Epithelial cell of proximal tubule (primary cell): ENCODE measurements at places on chromosomes 12 and 14.

- no peak for DNase-seq
Observed at GRCh38 chr12:33115716-33116115, 219.1 kb upstream of the PKP2 start.

- DNase-seq: no peak
Observed at GRCh38 chr14:105255021-105255507, 6.7 kb downstream of the BTBD6 start.

GRCh38 chr14:43003845-43004244, 1397.2 kb downstream of the LRFN5 start:
- no peak for DNase-seq

DNA sequence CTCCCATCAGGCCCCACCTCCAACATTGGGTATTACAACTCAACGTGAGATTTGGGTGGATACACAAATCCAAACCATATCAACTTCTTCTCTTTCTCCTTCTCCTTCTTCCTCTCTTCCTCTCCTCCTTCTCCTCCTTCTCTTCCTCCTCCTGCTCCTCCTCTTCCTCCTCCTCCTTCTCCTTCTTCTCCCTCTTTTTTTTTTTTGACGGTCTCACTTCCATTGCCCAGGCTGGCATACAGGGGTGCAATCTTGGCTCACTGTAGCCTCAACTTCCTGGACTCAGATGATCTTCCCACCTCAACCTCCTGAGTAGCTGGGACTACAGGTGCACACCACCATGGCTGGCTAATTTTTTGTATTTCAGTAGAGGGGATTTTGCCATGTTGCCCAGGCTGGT, 11.4 kb upstream of the NUBPL start:
- DNase-seq: no peak

- DNase-seq: no peak
Observed at GRCh38 chr12:122721057-122721545, 4.5 kb upstream of the HCAR3 start.

DNA sequence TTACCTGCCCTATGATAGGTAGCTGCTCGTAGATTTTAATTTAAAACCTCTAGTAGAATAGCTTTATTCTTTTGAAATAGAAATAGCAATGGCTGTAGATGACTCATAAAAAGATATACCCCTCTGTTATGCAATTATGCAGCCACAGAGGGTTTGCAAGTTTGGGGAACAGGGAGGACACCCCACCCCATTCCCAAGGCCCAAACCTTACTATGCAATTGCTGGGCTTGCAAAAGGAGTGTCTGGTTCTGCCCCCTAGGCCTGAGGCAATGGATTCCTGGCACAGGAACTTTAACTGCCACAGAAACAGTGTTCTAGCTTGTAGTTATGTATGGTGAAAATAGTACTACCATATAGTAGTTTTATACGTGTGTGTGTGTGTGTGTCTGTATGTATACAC, 403.3 kb downstream of the ADAMTS20 start:
- no peak for DNase-seq

GRCh38 chr12:27400856-27401354, 45.6 kb upstream of the SMCO2 start:
- no peak for DNase-seq

- no peak for DNase-seq
Observed at GRCh38 chr12:48878548-48878947, 12.9 kb upstream of the RND1 start.

- DNase-seq: peak; percentile 67
Observed at GRCh38 chr12:57844709-57845477, 1.6 kb downstream of the CTDSP2 start.

GRCh38 chr12:12975322-12976077, 23.5 kb upstream of the GPRC5D start:
- DNase-seq: no peak

GRCh38 chr12:60035835-60036234, 440.0 kb downstream of the SLC16A7 start:
- DNase-seq: no peak

GRCh38 chr12:119229205-119229604, 50.5 kb downstream of the HSPB8 start:
- DNase-seq: no peak

- DNase-seq: no peak
Observed at GRCh38 chr12:59603754-59604153, 7.9 kb downstream of the SLC16A7 start.

- no peak for DNase-seq
Observed at GRCh38 chr12:34600592-34601462, 578.5 kb downstream of the ALG10 start.

DNA sequence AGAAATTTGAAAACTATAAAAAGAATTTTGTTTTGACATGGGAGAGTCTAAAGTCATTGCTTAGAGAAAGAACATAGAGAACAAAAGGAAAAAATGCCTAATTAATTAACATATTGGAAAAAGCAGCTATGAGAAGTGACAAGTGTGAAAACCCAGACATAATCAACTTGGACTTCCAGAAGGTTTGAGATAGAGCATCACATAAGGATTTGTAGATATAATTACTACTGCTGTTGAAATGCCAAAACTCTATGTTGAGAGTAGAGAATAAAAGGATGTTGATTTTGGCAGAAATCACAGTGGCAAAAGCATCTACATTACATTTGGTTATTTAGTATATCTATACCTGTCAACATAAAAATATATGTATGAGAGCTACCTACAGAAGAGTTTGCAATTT, 135.1 kb downstream of the SLC41A2 start:
- no peak for DNase-seq

DNA sequence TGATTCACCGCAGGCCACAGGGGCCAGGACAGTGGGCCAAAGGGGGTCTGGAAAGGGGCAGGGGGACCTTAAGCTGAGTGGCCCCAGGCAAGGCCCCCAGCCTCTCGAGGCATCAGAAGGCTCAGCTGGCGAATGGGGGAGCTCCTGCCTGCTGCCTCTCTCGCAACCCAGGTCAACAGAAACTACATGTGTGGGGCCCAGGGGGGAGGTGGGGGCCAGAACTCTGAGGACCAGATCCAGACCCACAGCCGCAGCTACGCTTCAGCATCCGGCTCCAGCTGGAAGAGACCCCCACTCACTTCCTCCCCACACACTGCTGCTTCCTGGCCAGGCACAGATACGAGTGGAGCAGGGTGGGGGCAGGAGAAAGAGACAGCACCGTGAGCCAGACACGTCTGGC, 46.5 kb downstream of the NCOR2 start:
- no peak for DNase-seq

DNA sequence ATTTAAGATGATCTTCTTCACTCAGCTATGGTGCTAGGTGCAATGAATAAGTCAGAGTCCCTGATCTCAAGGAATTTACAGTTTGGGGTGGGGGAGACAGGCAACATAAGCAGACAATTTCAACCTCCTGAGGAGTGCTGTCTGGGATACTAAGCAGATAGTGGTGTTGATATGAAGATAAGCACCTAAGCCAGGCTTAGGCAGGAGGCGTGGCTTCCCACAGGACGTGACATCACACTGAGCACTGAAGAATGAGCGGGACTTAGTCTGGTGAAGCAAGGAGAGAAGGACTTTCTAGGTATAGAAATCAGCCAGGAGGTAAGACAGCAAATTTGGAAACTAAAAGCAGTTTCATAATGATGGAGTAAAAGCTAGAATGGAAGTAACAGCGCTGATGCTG, 6.8 kb downstream of the PRPH start:
- DNase-seq: no peak

- no peak for DNase-seq
Observed at GRCh38 chr12:106004289-106004688, 134.5 kb downstream of the NUAK1 start.

DNA sequence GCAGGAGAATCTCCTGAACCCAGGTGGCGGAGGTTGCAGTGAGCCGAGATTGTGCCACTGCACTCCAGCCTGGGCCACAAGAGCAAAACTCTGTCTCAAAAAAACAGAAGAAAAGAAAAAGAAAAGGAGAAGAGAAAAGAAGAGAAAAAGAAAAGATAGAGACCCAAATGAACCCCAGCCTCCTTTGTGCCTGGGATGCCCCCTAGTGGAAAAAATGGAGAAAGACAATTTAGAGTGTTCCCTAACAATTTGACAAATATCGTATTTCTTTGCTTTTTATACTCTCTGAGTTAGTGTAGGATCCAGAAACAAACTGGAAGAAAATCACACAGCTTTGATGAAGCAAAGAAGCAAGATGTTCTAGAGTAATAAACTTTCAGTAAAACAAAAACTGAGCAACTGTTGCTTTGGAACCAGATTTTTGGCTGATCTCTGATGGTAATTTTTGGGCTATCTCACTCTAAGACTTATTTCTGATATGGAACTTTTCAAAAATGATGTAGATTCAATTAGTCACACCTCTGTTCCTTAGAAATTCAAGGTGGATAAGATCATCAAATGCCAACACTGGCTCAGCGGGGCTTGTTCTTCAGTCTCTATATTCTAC, 18.6 kb upstream of the PRKAB1 start:
- DNase-seq: no peak

DNA sequence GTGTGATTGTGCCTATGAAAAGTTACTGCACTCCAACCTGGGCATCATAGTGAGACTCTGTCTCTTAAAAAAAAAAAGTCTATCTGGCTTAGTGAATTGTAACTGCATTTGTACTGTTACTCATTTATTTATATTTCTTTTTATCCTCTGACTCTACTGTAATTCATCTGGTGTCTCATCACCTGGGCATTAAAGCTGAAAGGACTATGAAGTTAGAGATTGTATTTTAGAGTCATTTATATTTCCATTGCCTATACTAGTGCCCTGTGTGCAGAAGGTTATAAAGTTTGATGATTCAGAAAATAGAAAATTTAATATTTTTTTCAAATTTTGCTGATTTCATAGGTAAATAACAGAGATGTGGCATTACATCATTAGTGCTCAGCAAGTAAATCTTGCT, 30.2 kb downstream of the BICDL1 start:
- DNase-seq: no peak

DNA sequence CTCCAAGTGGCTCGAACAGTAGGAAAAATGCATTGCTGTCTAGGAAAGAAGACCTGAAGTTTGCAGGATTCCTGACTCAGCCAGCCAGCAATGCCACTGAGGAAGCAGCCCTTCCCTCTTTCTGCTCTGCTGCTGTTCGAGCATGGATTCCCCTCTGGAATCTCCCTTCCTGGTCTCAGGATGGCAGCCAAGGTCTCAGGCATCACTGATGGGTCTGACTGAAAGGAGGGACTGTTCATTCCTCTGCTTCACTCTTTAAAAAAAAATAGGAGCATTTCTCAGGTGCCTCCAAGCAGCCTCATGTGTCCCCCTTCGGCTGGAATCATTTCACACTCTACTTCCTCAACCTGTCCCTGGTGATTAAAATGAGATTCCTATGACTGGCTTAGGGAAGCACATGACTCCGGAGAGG, 62.4 kb downstream of the SLC15A4 start:
- peak; percentile 61 for DNase-seq

GRCh38 chr14:36948157-36948859, 224.1 kb downstream of the SLC25A21 start:
- DNase-seq: no peak

DNA sequence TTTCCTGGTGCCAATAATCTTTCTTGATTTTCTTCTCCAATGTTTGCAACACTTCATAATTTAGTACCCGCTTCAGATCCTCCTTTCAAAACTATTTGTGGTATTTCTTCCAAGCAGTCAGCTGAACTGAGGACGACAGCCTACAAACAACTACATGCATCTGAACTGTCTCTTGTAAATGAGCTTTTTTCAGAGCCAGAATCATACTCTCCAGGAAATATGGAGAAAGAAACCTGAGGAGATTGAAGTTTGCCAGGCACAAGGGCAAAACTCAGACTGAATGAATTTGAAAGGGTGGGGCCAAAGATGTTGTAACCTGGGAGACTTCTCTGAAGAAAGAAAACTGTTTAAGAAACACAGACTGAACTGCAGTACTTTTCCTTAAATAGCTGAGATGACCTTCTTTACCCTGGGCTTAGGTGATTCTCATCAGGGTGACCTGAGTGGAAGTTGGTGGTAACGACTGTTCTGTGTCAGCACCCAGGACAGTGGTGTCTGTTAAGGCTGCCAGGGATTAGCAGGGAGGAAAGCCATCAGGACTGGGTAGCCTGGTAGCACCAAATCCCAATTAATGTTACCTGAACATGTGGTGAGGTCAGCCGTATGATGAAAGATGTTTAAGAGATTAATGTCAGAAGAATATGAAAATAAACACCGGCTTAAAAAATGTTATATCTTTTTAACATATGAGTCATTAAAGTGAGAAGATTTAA, 95.0 kb downstream of the TGFB3 start:
- no peak for DNase-seq

DNA sequence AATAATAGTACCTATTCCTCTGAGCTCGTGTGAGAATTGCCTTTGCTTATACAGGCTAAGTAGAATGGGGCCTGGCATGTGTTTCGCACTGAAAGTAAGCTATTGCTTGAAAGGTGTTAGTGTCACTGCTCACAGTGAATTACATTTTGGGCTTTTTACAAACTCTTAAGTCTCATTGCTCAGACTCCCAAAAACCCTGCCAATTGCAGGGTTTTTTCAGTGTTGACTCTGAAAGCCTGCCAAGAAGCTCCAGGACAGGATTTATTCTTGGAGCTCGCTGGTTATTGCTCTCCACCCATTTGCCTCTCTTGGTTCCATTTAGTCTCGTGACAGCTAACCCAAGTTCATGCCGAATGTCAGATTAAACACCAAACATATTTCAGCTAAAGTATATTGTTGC, 39.8 kb downstream of the NOPCHAP1 start:
- DNase-seq: no peak

DNA sequence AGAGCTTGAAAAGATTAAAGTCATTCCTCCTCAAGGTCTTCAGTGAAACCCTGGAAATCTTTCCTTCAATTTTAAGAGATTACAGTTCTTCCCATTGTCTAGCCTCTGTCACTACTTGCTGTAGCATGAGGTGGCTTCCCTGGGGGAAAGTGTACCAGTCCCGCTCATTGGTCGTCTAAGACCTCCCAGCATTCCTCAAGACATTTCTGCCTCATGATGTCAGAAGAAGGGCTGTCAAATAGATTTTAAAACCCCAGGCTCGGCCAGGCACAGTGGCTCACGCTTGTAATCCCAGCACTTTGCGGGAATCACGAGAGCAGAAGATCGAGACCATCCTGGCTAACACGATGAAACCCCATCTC, 46.7 kb downstream of the SMUG1 start:
- no peak for DNase-seq

- DNase-seq: no peak
Observed at GRCh38 chr12:50525422-50525821, 20.6 kb downstream of the DIP2B start.

DNA sequence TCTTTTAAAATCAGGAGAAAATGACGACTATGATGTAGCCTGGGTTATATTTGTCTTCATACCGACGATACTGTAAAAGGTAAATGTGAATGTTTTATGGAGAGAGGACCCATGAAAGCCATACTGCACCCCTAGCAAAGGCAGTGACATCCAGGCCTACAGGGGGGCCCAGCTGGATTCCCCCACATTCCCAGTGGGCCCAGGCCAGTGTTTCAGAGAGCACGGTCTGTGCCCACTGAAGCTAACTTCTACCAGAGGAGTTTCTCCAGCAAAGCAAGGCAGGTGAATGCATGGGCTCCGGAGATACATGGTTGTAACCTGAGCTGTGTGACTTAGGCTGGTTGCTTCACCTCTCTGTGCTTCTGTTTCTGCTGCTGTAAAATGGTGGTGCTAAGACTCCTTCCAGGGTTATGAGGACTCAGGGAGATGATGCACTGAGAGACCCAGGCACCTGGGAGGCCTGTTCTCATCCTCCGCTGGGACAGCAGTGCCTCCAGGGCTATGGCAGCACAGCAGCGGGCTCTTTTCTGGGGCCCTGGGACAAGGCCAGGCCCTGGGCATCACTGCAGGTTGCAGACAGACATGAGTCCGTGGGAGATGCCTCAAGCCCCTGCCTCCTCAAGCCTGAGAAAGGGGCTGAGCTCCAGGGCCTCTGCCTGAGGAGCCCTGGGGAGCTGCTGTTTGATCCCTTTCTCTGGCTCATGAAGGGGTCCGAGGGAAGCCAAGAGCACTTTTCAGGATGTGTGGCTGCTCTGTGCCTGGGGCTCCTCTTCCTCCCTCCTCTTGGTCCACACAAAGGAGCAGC, 73.7 kb downstream of the SERPINA3 start:
- no peak for DNase-seq
